ENCODE measurements at places on chromosomes 6 and 20.

DNA sequence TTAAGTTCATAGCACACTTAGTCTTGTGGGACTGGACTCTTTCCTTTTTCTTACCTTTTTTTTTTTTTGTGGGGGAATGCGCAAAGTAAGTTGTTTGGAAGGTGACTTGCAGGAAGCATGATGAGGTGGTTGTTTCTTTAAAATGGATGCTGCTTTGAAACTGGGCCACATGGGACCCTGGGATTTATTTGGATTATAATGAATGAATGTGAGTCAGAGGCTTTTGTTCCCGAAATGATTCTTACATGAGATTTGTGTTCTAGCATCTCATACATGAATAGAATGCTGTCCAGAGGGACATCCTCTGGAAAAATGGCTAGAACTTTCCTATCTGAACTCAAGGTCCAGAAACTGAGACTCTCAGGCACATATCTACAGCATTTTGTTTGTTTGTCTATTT, 236.6 kb upstream of the RNF24 start:
- no peak for DNase-seq

- DNase-seq: no peak
Measured at GRCh38 chr6:36247693-36248092, 22.2 kb upstream of the PNPLA1 start.

- DNase-seq: no peak
Measured at GRCh38 chr6:56965126-56965525, 10.2 kb downstream of the BEND6 start.

DNA sequence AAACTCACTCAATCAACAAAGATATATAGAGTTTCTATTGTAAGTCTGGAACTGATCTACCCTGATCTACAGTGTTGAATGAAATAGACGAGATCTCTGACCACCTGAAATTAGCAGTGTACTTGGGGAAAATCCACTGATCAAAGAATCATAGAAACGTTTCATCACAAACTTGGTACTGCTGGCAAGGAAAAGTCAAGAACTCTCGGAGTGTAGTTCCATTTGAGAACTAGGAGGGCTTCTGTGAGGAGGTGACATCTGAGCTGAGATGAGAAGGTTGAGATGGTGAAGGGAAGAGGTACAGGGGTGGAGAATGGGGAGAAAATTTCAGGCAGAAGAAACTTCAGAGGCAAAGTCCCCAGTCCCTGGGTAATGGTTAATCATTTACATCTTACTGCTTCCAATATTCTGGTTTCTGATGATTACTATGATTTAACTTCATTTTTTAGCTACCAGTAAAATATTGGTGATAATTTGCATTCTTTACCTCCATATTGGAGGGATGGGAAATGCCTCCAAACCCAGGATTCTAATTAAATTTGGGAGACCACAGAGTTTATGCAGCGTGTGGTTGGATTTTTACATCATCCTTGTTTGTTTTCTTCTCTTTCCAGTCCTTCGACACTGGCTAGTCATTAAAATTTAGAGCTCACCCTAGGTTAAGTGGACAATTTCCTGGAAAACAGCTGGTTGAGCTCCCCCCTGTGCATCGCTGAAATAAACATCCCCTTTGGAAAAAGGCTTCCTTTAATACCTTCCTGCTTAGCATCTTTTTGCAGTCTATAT, 191.9 kb downstream of the BCAS1 start:
- DNase-seq: no peak

DNA sequence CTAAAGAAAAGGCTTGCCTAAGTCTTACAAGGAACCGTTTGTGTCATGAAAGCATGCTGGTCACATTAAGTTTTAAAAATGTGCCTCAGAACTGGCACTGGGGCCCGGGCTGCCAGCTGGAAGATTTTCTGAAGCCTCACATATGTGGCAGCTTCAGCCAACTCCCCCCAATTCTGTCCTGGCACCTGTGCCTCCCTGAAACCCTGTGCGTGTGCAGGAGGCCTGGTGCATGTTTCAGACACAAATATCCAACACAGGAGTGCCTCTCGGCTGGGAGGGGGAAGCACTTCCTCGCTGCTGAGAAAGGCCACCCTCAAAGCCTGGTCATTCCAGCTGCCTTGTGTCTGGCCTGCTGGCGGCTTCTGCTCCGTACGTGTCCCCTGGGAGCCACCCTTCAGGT, 188.5 kb upstream of the SNX9 start:
- DNase-seq: no peak

- no peak for DNase-seq
Measured at GRCh38 chr20:50048420-50049166, 64.4 kb downstream of the UBE2V1 start.

- no peak for DNase-seq
Measured at GRCh38 chr20:53943522-53944291, 126.7 kb downstream of the BCAS1 start.

GRCh38 chr20:47727909-47728361, 57.3 kb downstream of the SULF2 start:
- DNase-seq: no peak

DNA sequence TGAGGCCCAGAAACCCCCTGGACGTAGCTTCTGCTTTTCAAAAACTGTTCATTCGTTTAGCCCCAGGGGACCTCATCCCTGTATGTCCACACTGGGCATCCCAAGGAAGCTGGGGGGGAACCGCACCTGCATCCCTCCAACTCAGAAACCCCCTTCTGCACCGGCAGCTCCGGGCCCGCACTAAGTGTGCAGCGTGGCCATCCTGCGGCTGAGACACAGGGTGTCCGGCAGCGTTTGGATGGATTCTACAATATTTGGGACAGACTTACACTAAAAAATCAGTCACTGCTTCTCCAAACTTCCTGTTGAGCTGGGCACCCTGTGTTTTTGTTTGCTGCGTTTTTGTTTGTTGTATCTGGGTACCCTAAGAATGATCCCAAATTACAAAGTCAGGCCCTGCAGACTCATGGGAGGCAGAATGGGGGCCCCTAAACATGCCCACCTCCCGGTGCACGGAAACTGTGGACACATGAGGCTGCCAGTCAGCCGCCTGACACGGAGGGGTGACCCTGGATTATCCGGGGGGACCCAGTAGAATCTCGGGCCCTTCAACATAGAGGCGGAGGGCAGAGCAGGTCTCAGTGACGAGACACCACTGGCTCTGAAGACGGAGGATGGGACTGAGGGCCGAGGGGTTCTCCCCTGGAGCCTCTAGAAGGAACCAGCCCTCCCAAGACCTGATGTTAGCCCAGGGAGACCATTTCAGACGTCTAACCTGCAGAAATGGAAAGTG, 88.2 kb upstream of the BHLHE23 start:
- no peak for DNase-seq

- DNase-seq: no peak
Measured at GRCh38 chr6:86456821-86457220, 480.5 kb upstream of the HTR1E start.

DNA sequence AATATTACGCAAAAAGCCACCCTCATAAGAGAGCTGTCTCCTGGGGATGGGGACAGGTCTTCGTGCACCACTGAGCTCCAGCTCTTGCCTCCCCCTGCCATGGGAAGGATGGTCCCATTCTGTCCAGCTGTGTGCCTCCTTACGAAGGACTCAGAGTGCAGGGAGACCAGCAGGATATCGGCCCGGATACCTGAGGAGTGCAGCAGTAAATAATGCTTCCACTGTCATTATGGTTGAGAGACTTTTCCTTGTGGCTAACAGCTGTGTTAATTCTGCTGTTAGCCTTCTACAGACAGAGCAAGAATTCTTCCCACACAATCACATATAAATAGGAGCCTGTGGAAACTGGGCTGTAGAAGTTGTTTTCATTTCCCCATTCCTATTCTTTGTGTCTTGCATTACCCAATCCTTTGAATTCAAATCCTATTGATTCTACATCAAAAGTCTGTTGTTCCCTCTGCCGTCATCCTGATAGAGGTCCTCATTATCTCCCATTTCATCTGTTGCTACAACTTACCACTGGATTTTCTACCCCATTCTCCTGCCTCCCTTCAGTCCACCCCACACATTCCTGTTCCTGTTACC, 364.6 kb upstream of the SOX4 start:
- no peak for DNase-seq

- no peak for DNase-seq
Measured at GRCh38 chr6:123655521-123656306, 19.0 kb upstream of the TRDN start.
